IMR-90 (cell line): ENCODE measurements at places on chromosomes 4 and X.

- DNase-seq, result no peak
Observed at GRCh38 chr4:160819791-160820190, 1344.0 kb downstream of the FSTL5 start.

GRCh38 chr4:89022426-89023128 lies 34.4 kb downstream of the FAM13A start:
- DNase-seq, result no peak

- DNase-seq, result peak; percentile 93
Observed at GRCh38 chr4:141002323-141002805, 130.9 kb downstream of the RNF150 start.

- peak; percentile 21 for DNase-seq
Observed at GRCh38 chr4:164440199-164440598, 313.7 kb upstream of the SMIM31 start.

- DNase-seq, result peak; percentile 54
Observed at GRCh38 chr4:146340798-146341197, 126.5 kb downstream of the REELD1 start.

GRCh38 chr4:106615410-106615945 lies 246.9 kb upstream of the GIMD1 start:
- no peak for DNase-seq

DNA sequence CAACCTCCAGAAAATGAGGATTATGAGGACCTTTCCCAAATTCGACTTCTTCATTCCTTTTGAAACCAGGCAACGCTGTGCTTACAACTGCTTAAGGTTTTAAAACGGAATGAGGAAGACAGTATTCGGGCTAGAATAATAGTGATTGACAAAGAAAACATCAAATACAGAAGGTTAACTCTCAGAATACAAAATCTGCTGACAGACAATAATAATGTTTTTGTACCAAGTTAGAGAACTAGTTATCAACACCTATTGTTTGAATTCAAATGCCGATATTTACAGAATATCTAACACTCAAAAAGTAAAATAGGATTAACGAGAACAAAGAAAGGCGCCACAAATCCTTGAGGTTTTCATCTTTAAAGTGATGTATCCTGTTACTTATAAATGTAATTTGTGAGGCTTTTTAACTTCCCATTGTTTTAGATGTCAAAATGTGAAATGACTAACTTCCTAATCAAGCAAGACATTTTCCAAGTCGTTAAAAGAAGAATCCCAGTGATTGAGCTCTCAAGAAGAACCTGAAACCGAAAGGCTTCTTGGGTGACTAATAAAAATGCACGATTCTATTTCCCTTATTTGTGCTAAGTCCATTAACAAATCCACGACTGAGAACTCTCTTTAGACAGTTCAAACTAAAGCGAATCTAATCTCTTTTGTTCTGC lies 118.3 kb downstream of the SORBS2 start:
- no peak for DNase-seq

DNA sequence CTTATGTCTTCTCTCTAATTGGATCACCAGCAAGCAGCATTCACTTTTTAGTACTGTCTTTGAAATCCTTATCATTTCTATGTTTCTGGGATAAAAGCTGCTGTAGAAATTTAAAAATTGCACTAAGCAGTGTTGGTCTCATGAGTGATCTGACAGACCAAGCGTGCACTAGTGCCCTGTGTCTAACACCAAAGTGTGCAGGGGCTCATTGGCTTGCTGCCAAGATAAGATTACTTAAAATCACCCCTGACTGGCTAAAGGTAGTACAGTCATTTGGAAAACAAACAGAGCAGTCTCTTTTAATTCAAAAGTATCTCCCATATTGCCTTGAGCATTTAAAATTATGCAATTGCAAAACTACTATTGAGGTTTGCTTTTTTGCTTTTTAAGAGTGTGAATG lies 304.6 kb downstream of the ARAP2 start:
- DNase-seq, result no peak

DNA sequence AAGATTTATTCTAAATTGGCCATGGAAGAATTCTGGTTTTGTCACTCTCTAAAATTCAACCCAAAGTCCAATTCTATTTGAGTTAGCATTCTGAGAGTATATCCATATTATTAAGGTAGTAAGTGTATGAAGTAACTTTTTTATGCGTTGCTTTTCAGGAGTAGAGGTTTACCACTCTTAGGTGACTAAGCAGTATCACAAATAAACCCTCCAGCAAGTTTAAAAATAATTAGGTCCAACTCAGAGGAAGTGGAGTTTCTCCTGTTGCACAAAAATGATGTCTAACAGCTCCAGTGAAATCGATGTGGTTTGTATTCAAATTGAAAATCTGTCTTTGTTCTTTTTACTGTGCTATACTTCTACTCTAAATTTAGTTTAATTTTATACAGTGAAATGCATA lies 6.6 kb downstream of the SCML1 start:
- DNase-seq, result peak; percentile 20
